ENCODE measurements at places on chromosomes 6 and 20.

DNA sequence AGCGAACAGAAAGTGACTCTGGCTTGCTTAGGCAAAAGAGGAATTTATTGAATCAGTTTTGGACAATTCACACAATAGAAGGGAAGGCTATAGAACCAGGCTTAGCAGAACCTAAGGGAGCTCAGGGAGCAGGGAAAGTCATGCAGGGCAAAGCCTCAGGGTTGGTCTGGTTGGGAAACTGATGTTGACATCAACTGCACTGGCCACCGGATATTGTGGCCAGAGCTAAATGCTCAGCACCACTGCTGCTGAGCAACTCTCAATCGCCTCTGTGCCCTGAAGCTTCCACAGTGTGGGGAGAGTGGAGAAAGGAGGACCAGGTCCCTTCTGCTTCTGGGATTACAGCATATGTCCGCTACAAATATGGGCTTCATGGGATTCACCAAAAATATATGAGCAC is 93.3 kb upstream of the GCM1 start:
- DNase-seq, result no peak

DNA sequence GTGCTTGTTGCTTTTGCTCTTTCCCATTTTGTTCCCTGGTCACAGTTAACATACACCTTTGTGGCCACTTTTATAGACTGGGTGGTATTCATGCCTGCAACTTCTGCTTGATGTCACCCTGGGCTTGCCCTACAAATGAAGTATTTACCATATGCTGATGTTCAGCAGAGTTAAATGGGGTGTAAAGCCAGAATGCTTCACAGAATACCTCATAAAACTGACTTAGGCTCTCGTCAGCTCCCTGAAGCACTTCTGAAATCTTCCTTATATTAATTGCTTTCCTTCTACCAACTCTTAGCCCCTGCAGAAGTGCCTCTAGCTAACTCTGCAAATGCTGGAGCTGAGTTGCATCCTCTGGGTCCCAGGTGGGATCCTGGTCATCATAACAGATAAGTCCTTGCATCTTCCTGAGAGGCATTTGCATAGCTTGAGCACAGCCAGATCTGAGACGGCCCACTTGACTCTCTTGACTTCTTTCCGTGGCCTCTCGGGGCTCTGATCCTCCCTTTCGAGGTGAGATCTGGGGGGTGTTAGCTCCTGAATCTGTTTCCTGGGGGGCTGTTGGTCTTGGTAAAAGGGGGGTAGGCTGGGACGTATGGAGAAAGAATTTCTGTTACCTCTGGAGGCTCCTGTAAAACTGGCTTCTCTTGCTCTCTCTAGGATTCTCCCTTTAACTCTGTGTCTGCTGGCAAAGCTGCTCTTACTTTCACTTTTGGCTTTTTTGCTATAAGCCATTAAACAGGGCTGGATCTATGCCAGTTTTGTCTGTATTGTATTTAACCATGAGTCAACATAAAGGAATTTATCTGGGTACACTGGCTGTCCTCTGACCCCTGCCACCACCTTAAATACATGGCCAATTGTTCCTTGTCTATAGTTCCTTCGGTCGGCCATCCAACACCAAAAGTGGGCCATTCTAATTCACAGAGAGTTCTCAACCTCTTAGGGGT is 223.0 kb upstream of the SYNCRIP start:
- DNase-seq, result no peak

- DNase-seq, result no peak
Measured at GRCh38 chr6:113423956-113424355, 433.2 kb upstream of the MARCKS start.

DNA sequence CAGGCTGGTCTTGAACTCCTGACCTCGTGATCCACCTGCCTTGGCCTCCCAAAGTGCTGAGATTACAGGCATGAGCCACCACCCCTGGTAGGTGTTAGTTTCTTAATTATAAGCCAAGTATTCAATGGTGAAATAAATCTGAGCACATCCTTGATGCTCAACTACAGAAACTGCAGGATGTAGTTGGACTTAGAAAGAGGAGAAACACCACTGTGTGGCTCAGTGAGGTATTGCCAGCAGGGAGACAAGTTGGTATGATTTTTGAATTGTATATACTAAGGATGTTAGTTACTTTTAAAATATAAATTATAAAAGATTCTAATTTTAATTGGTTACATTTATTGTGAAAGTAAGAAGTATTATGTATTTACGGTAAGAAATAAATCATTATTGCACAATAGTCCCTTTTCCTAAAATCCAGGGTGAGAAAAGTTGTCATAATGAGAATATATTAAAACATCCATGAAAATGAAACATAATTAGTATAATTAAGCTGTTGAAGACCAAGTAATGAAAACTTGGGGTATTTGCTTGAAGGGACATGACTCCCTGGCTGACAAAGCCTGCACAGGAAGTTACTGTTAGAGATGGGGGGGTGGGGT is 17.6 kb downstream of the SLC18B1 start:
- peak; percentile 36 for DNase-seq

- DNase-seq, result no peak
Measured at GRCh38 chr6:145602726-145603326, 132.5 kb downstream of the EPM2A start.

- DNase-seq, result no peak
Measured at GRCh38 chr6:166449036-166449435, 66.3 kb upstream of the MPC1 start.

DNA sequence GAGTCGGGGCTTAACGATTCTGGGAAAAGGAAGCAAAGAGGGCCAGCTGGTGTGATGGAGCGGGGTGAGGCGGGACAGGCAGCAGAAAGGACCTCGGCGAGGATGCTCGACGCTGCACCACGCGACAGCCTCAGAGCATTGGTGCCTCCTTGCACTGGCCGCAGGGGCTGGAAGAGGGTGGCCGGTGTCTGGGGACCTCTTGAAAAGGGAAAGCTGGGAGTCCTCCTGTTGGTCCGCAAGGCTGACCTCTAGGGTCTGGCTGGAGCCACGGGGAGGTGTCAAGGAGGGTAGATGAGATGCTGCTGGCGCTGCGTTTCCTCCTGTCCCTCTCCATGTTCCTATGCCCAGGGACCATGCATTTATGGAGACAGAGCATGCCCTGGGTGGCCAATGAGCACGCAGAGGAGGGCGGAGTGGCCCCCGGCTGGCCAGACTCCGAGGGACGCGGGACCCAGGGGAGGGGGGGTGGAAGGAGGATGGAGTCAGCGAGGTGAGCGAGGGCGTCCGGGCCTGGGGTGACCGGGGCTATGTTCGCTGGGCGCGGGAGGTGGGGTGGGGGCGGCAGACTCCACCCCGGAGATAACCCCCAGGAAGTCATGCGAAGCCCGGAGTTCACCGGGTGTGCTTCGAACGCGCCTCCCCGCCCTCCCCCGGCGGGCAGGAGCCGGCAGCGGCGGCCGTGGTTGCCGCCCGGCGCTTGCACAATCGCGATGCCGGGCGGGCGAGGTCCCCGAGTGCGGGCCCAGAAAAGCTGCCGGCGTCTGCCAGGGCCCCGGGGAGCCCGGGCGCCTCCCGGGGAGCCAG is at the start of gene CYP24A1:
Gene CYP24A1, minus strand, starts transcription at position 334 of the 804 bp plus-strand sequence. CDS start 407 bp downstream, outside the sequence.
- DNase-seq, result peak; percentile 51

DNA sequence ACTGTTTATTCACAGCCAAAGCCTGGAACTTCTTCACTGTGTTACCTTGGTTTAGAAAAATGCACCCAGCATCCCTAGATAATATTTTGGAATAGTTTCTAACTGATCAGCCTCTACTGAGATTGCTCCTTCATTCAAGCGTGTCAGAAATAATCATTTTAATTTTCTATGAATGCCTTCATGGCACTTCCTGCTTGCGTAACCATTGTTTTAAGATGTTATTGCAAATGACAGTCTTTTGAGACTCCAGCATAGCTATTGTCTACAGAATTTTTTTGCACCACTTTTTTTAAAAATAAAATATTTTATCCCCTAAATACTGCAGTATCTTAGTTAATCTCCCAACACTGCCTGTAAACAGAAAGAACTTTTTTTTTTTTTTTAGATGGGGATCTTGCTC is 213.1 kb downstream of the PHACTR1 start:
- DNase-seq, result no peak

DNA sequence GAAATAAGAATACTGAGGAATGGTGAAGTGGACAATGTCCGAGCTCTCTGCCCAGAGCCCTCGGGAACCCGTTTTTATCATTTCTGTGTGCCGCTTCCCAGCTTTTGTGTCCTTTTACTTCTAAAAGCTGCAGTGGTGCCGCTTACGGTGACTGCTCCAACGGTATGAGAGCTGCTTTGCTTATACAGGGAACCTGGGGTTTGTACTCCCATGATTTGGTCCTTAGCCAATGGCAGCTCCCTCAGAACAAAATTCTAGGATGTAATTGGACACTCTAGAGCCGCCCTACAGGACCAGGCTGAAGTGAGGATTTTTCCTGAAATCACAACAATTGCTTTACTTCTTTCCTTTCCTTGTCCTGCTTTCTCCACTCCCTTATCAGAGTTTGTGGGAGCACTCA is 24.2 kb upstream of the PCSK2 start:
- no peak for DNase-seq

DNA sequence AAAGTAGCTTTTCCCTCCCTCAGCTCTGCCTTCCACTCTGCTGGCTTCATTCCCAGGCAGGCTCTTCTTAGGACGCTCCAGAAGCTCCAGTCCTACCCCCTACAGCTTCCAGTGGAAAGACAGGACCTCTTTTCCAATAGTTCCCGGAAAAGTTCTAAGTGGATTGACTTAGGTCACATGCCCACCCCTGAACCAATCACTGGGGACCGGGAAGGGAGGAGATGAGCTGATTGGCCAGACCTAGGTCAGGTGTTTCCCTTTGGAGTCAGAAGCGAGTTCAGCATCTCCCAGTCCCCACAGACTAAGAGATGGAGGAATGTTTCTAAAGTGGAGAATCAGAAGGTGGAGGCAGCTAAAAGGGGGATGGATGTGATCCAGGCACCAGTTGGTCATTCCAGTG is 62.9 kb upstream of the KCNG1 start:
- DNase-seq, result no peak

- DNase-seq, result no peak
Measured at GRCh38 chr6:3693831-3694230, 57.7 kb downstream of the PXDC1 start.

DNA sequence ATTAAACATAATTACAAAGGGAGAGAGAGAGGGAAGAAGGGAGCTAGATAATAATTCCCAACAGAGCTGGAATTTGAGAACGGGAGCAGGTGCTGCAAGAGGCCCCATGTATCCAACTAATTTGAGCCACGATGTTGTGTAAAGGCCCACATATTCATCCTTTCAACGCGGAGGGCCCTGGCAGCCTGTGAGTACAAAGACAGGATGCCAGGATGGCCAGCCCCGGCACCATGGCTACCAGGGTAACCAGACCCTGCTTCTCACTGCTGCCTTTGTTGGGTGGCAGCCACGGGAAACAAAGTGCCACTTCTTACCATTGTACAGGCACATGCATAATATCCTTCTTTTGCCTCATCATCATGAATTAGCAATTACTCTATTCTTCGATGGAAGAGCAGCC is 492.0 kb upstream of the NRSN1 start:
- DNase-seq, result no peak

Measured in T47D (cell line).